PC-3 (cell line): ENCODE measurements at places on chromosomes 7 and 10. TPM values are rescaled to one million over a fixed set of nuclear protein-coding genes. Genes with fewer than 3 reads are reported as not detected.

Gene BLNK
- total RNA-seq: not detected in 2 replicates

GRCh38 chr7:5282543-5283316 lies at the start of gene SLC29A4:
Gene SLC29A4 (plus strand): TSS chr7:5282943. CDS start chr7:5287817, 4,874 bp downstream.
- no peaks in the 10 kb centered on the region for H3K4me1 ChIP-seq
- no peak within 1 kb of the TSS for H3K27ac ChIP-seq
- H3K27me3 ChIP-seq: no peaks in the 10 kb centered on the region

DNA sequence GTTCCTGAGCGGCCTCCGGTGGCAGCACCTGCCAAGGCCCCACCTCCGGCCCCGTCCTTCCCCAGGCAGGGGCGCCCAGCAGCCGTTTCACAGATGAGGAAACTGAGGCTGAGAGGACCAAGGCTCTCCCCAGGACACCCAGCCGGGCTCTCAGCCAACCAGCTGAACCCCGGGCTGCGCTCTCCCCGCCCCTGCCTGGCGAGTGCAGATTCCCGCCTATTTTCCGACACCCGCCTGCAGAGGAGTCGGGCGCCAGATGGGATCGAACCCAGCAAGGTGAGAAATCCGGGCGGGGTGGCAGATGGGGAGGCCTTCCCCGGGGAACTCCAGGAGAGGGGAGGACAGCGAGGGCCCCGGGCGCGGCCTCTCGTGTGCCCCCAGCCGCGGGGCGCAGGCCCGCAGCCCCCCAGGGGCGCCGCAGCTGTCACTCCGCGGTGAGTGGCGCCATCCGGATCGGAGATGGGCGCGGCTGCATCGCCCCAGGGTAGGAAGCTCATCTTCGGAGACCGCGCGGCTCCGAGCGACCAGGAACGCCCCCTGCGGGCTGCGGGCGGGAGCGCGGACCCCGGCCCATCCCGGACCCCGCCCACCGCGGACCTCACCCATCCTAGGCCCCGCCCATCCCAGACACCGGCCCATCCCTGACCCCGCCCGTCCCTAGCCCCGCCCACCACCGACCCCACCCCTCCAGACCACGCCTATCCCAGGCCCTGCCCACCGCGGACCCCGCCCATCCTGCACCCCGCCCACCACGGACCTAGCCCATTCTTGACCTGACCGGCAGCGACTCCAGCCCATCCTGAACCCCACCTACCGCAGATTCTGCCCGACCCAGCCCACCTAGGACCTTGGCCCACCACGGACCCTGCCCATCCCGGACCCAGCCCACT lies 90.3 kb downstream of the MICALL2 start:
- H3K36me3 ChIP-seq: no peaks in the 10 kb centered on the region

DNA sequence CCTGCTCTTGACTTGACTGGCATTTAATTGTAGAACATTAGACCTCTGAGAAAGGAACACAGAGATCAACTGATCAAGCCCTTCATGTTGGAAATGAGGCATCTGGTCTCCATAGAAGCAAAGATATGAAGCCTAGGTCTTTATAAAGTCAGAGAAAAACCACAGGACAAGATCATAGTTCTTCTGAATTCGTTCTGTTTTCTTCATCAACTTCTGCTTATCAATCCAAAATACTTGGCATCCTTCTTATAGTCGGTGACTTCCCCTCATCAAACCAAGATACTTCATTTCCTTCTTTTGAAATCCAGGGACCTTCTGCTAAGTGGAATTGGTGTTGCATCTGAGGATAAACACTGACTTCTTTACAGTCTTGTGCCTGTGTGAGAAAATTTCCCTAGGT lies 77.1 kb upstream of the PRKCQ start:
- H3K27me3 ChIP-seq: no peaks in the 10 kb centered on the region; the same call in 1 of the 2 replicates
- H3K4me1 ChIP-seq: no peaks in the 10 kb centered on the region
- H3K27ac ChIP-seq: no peak overlapping the region
- H3K4me3 ChIP-seq: no peak overlapping the region
- no peaks in the 10 kb centered on the region for H3K36me3 ChIP-seq

Gene SPDYE1
- not detected in 2 replicates for total RNA-seq

- H3K4me3 ChIP-seq: no peak overlapping the region
- H3K27me3 ChIP-seq: peaks cover 86% of the 10 kb centered on the region
- H3K27ac ChIP-seq: no peak overlapping the region
These were observed 7.3 kb upstream of the TARP start for GRCh38 chr7:38280707-38281106.

DNA sequence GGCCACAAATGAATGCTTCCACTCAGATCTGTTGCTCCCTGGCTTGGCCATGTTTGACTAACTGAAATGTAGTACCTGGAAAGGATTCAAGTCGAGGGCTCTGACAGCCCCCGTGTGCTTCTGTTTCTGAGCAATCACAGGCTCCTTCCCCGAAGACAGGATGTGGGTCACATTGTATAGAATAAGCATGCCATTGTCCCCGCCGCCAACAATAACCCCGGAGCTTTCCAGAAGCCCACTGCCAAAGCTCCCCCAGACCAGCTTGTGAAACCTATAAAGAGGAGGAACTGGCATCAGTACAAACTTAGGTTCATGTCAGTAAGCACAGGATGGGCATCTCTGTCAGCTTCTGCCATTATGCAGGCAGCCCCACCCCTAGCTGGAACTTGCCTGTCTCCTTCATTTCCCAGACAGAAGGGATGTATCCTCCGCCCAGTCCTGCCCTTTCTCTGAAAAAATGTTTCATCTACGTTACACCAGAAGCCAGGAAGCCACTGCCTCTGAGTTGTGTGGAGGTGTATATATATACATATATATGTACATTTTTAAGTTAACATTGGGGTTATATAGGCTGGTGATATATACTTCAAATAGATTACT lies 10.3 kb downstream of the SEC31B start:
- no peak for DNase-seq
- H3K36me3 ChIP-seq: no peaks in the 10 kb centered on the region; the same call in 1 of the 2 replicates
- H3K4me3 ChIP-seq: no peak overlapping the region
- H3K4me1 ChIP-seq: peaks cover 5% of the 10 kb centered on the region; the same call in 1 of the 2 replicates
- no peak overlapping the region for H3K27ac ChIP-seq
- H3K27me3 ChIP-seq: no peaks in the 10 kb centered on the region

Gene MEIG1
- total RNA-seq: 1.6 TPM in 1 of 2 replicates, not detected in the other

GRCh38 chr7:106273009-106273668 lies 11.6 kb downstream of the NAMPT start:
- H3K27me3 ChIP-seq: no peaks in the 10 kb centered on the region
- H3K27ac ChIP-seq: no peak overlapping the region
- 0 out of 2 replicates have a peak, but pooled peaks cover under 1% of the 10 kb centered on the region for H3K4me1 ChIP-seq
- no peak for DNase-seq
- no peak overlapping the region for H3K4me3 ChIP-seq

Gene C10orf105
- total RNA-seq: not detected in 2 replicates

DNA sequence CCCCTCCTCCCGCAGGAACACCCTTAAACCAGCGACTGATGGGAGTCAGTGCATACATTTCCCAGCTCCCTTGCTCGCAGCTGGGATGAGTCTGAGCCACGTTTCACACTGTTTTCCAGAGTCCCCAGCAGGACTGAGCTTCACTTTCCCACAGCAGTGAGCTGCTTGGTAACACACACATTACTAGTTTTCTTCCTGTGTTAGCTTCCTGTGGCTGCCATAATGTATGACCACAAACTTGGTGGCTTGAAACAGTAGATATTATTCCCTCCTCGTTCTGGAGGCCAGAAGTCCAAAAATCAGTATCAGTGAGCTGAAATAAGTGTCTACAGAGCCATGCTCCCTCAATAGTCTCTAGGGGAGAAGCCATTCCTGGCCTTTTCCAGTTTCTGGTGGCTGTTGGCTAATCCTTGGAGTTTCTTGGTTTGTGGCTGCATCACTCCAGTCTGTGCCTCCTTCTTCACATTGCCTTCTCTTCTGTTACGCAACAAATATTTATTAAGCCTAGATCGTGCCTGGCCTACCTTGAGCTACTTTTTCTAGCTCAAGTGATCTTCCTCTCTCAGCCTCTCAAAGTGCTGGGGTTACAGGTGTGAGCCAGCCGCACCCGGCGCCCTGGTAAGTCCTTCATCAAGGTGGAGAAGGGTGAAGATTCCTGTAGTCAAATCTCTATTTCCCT lies 26.2 kb upstream of the CARD11 start:
- H3K27me3 ChIP-seq: no peaks in the 10 kb centered on the region
- DNase-seq: no peak
- H3K27ac ChIP-seq: no peak overlapping the region
- H3K4me1 ChIP-seq: no peaks in the 10 kb centered on the region
- H3K4me3 ChIP-seq: no peak overlapping the region

Gene POLR1F
- total RNA-seq: 19.8 and 22.3 TPM in 2 replicates

Gene ACTL6B
- total RNA-seq: not detected in 2 replicates

Gene COL1A2
- not detected in 2 replicates for total RNA-seq

GRCh38 chr10:34427911-34428216 lies 387.2 kb downstream of the PARD3 start:
- H3K4me3 ChIP-seq: no peak overlapping the region
- no peak overlapping the region for H3K27ac ChIP-seq
- H3K27me3 ChIP-seq: no peaks in the 10 kb centered on the region
- no peak for DNase-seq
- peaks cover 6% of the 10 kb centered on the region for H3K4me1 ChIP-seq
- no peaks in the 10 kb centered on the region for H3K36me3 ChIP-seq

Gene MMP21
- not detected in 2 replicates for total RNA-seq

Gene LRRN3
- not detected in 2 replicates for total RNA-seq

DNA sequence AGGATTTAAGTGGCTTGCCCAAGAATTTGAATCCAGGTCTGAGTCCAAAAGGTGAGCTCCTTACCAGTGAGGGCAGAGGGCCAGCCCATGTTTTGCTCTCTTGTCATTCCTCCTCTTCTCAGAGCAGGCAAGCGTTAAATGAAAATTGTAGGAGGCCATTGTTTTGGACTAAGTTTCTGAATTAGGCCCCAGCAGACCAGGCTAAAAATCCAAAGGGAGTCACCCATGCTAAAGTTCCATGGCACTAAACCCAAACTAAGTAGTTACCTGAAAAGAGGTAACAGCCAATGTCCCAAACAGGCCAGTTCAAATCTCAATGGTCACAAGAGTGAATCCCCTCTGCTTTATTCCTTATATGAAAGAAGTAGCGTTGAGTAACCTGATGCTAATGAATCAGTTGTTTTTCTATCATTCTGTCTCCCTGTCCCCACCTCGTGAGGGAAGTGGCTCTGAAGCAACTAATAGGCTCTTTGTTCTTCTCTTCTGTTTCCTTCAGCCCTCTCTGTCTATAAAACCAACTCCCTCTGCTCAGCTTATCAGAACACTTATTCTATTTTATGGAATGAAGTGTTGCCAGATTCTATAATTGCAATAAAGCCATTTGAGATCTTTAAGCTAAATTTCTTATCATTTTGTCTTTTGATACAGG lies 17.5 kb upstream of the CDH23 start:
- no peak for DNase-seq
- no peaks in the 10 kb centered on the region for H3K36me3 ChIP-seq
- no peak overlapping the region for H3K4me3 ChIP-seq
- no peaks in the 10 kb centered on the region for H3K27me3 ChIP-seq

DNA sequence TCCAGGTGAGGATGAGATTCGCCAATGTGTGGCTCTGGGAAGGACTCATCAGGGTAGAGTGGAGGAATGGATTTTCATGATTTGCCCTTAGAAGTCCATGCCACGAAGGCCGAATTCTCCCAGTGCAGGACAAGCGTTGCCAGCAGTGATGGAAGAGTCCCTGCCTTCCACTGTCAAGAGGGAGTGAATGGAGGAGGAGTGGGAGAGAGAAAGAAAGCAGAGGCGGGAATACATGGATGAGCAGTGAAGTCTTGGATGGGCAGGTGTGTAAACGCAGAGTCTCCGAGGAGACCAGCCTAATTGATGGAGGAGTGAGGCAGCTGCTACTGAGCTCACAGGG lies 419.2 kb downstream of the GLRX3 start:
- no peaks in the 10 kb centered on the region for H3K36me3 ChIP-seq
- no peaks in the 10 kb centered on the region for H3K27me3 ChIP-seq
- no peak for DNase-seq
- no peak overlapping the region for H3K4me3 ChIP-seq
- H3K4me1 ChIP-seq: no peaks in the 10 kb centered on the region
